NCI-H1092 treated with DMSO at 0.1 percent for 48 hours (cell line): ENCODE measurements at places on chromosomes 7 and 10.

GRCh38 chr10:122466951-122467381 is 5.6 kb downstream of the HTRA1 start:
- no peak for DNase-seq

DNA sequence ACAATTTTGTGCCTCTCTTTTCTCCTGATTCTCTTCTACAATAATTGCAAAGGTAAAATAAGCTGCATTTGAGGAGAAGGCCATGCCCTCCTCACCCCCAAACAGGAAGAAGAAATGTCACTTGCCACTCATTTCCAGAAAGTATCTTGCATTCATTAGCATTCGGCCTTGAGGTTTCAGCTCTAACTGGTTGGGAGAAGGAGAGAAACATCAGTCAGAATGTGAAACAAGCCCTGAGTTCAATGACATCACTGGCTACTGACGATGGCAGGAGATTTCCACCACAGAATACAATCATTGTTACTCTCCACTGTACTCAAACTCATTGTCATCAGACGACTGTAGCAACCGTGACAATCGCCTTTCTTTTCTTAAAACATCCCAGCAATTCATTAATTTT is 72.8 kb downstream of the PRKCQ start:
- DNase-seq: no peak

DNA sequence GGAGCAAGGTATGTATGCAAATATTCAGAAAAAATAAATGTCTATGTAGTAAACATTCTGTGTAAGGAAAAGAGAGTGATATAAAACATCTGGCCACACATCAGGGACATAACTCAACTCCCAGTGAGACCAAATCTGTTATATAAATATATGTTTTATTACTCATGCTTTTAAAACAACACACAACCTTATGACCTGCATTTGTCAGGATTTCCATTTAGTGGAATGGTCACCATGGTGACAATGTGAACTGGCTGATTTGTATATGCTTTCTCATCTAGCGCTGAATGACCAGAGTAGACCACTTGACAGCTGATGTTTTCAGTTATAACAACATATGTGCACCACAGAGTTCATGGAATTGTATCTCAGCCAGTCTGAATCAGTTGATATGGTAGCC is 551.7 kb downstream of the HTR7 start:
- no peak for DNase-seq

DNA sequence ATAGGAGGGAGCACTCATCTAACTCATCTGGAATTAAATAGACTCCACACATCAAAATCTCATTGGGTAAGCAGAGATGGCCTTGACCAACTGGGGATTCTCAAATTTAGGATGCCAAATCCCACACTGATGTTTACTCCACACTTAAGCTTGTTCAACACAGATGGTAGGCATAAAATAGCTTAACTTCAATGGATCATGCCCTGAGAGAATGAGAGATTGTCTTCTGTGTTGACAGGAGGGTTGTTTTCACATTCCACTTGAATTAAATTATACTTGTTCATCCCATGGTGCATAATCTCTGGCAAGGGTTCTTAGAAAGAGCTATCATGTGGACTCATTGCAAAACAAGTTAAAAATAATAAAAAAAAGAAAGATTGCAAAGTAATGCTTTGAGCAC is 391.4 kb downstream of the PLXDC2 start:
- DNase-seq: no peak

DNA sequence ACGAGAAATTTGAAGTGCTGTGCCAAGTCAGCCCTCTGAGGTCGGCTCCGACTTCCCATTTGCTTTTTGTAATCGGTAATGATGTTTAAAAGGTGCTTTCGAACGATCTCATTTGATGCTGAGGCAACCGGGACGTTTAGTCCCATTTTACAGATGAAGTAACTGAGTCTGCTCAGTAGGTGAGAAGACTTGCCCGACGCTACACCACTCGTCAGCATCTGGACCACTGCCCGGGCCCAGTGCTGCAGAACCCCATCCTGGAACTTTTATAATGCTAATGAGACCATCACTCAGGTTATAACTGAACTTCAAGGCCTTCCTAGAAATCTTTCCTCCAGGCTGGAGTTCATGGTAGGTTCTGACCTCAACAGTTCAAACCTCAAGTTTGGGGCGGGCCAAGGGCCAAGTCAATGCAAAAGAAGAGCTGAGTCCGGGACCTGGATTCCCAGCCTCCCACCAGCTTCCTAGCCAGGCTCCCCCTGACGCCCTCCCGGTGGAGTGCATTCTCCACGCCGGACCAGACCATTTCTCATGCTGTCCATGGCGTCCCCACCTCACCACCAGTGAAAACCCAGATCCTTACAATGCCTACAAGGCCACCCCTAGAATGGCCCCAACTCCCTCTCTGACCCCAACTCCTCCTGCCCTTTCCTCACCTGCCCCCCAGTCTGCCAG is 699 bp upstream of the PDLIM1 start:
- no peak for DNase-seq

DNA sequence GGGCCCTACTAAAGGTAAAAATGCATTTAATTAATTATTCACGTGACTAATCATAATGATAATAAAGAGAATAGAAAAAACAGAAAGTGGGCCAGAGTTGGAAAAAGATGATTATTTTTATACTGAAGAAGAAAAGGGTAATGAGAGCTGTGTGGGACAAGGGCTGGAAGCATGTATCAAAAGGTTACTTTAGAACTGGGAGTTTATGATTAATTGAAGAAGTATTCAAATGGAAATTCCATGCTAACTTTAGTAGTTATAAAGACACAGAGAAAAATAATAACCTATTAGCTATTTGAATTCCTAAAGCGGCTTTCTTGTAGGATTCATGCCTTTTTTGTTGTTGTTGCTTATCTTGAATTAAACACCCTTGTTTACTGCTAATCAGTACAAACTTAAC is 49.9 kb downstream of the MKX start:
- no peak for DNase-seq

DNA sequence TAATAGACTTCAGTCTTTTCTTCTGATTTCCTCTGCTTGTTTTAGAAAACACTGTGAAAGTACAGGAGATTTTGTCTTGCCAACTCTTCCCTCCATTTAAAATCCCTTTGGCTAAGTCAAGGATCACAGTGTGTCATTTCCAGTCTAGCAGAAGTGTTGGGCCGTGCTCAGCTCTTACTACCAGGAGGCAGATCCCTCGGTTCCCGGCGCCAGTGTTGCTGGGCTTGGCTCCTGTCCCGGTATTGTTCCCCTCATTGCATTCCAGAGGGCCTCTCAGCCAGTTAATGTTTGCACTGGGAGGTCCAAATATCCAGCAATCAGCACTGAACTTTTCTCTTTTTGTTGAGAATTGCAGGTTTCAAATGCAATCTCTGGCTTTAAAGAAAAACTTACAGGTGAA is 612.1 kb upstream of the MGMT start:
- DNase-seq: no peak

DNA sequence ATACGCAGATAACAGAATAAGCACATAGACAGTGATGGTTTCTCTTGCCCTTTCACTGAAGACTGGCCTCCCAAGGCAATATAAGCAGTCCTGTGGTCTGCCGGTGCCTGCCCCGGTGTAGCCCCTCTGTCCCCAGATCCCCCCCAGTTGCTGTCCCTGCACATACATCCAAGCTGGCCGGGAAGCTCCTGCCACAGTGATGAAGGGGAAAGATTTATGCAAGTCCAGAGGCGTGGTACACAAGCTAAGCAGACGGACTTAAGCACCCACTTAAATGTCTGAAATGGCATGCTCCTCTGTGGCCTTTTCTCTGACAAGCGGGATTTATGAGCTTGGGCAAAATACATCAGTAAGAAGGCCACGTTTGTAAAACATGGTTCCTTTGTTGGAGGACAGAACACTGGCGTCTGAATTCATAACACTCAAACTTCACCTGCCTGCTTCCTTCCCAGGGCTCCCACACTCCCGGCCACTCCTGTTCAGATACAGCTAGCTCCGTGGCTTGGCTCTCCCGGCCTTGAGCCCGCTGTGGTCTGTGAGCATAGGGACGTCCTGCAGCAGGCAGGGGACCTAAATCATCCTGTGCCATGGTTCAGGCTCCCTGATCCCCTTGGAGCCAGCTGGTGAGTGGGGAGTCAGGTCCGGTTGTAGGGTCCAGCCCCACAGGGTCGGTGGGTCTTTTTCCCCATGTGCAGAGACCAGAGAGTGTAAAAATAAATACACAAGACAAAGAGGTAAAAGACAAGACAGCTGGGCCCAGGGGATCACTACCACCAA is 61.7 kb upstream of the PPP2R2D start:
- no peak for DNase-seq

DNA sequence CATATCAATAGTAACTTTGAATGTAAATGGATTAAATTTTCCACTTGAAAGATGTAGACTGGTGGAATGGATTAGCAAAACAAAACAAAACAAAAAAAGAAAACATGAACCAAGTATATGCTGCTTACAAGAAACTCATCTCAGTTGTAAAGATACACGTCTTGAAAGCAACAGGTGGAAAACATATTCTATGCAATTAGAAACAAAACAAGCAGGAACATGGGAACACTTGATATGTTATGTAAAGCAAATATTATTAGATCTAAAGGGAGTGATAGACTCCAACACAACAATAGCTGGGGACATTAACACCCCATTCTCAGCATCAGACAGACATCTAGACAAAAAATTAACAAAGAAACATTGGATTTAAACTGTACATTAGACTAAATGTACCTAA is 46.4 kb upstream of the CDK6 start:
- DNase-seq: no peak

DNA sequence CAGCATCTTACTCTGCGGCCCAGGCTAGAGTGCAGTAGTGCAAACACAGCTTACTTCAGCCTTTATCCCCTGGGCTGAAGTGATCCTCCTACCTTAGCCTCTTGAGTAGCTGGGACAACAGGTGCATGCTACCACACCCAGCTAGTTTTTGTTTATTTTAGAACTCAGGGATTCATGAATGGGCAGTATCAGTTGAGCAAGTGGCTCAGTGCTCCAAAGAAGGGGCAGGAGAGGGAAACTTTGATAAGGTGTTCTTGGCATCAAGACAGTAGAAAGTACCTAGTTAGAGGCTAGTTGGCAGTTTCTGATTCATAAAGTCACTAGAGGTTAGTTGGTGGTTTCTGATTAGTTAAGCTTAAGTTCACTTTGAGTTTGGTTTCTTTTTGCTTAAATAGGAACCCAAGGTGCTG is 18.4 kb downstream of the TRIM24 start:
- no peak for DNase-seq

GRCh38 chr7:55548295-55548731 is 24.0 kb downstream of the VOPP1 start:
- no peak for DNase-seq

GRCh38 chr10:68871731-68872342 is 29.3 kb upstream of the DDX50 start:
- DNase-seq: peak; percentile 97

- no peak for DNase-seq
Measured at GRCh38 chr10:130423455-130424305, 287.5 kb downstream of the GLRX3 start.

GRCh38 chr10:115355162-115355760 is 262.1 kb downstream of the ATRNL1 start:
- peak; percentile 43 for DNase-seq

DNA sequence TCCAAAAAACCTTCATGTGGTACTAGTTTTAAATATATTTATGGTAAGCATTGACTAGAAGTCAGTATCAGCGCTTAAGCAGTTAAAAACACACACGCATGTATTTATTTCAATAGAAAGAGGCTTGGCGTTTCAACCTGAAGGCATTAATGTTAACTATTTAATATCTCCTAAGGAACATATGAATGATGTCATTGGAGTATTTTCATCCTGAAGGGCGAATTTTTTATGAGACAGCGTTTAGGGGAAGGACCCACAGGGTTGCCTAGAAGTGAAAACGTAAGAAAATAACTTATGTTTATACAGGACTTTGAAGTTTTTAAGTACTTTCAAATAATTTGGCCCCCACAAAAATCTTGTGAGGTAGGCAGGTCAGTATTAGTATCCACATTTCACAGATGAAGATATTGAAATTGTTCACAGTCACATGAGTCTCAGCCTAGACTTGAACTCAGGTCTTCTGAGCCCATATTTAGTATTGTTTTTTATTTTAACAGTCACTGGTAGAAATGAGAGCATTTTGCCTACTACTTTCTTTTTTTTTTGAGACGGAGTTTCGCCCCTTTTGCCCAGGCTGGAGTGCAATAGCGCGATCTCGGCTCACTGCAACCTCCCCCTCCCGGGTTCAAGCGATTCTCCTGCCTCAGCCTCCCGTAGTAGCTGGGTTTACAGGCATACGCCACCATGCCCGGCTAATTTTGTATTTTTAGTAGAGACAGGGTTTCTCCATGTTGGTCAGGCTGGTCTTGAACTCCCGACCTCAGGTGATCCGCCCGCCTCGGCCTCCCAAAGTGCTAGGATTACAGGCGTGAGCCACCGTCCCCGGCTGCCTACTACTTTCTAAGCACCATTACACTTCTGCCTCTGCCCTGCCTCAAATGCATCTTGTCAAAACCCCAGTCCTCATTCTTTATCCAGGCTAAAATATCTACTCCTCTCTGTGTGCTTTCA is 1.8 kb downstream of the SLK start:
- no peak for DNase-seq

DNA sequence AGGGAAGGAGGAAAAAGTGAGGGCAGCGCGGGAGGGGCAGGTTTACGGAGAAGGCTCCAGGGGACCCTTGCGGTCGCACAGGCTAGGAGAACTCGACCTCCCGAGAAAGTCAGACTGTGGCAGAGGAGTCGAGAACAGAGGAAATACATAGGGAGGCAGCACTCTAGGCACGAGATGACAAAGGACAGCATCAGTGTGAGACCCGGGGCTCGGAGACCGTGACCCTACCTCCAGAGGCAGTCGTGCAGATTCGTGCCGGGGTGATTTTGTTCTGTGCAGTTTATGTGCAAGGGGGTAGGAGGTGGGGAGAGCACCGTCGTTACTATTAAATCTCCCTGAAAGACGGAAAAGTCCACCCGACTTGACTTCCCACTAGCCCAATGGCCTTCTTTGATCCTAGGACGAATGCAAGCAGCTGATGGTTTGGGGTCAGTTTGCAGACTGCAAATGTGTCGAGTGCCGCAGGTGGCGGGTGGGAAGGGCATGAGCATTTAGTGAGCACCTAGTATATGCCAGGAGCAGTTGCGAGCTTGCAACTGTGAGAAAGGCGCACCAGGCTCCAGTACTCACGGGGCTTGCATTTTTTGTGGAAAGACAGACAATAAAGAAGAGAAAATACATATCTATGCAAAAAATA is 674 bp upstream of the OSBPL3 start:
- peak; percentile 80 for DNase-seq

DNA sequence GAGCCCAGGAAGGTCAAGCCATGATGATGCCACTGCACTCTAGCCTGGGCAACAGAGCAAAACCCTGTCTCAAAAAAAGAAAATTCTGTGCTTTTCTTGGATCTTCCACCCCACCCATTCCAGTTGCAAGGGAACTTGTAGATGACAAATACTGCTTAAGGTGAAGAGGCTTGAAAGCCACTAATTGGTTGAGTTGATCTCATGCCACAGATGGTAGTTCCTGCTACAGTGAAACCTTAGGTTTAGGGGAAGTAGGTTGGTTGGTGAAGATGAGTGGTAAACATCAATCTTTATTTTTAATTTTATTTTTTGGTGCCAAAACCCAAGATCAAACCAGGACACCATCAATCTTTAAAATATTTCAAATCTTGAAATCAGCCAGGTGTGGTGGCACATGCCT is 2.9 kb upstream of the GDI2 start:
- DNase-seq: no peak

GRCh38 chr10:43606323-43607198 is at the start of gene ZNF485:
Gene ZNF485, plus strand, starts transcription at chr10:43606438. Its CDS starts 613 bp downstream, at chr10:43607051.
- DNase-seq: peak; percentile 67

GRCh38 chr7:95472581-95473161 is 13.1 kb upstream of the ASB4 start:
- DNase-seq: peak; percentile 92
